ENCODE measurements at places on chromosomes 11 and 22.

DNA sequence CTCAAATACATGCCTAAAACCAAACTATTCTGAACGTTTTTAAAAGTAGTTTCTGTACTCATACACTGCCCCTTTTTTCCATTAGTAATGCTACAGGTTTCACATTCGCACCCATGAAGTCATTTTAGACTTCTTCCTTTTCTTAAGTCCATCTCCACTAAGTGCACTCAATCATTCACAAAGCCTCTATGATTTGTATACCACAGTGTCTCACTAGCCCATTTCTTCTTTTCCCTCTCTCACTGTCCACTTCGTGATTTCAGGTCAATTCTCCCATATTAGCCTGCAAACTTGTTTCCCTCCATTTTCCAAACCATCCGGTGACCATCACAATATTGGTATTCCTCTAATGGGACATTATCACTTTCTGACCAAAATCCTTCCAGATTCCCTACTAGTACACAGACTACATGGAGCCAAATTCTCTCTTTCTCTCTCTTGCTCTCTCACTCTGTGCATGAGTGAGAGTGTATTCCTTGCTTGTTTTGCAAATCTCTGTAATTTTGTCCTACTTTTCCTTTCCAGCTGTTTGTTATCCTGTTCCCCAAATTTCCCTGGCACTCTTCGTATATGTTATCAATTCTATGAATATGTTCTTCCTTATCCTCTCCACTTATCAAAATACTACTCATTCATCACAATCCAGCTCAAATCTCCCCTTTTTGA lies 3.4 kb upstream of the ZC3H12C start:
- no peak for DNase-seq

DNA sequence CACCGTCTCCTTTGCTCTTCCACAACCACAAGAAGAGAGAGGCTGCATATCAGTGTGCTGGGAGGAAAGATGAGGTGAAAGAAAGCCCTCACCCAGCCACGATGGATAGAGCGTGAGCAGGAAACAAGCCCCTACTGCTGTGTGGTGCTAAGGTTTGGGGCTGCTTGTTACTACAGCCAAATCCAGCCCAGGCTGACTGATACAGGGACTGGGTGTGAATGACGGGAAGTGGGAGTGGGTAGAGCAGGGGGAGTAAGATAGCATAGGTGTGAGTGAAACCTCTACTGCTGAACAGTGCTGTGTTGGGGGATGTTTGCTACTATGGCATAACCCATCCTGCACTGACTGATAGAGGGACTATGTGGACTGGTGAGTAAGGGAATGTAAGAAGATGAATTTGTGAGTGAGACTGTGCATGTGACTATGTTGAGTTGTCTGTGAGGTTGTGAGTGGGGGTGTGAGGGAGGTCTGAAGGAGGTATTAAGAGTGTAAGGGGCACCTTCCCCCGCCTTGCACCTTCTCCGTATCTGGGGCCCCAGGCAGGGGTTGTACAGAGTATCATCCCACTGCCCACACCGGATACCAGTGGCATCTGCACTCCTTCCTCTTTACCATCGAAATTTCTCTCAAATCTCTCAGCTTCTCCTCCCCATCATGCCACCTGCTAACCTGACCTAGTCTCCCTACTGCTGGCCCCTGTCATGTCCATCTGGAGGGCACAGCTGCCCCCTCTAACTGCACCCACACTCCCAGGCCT lies 91.5 kb downstream of the MN1 start:
- DNase-seq = no peak

- DNase-seq = no peak
These were observed 30.6 kb upstream of the DRD2 start for GRCh38 chr11:113505541-113506375.

DNA sequence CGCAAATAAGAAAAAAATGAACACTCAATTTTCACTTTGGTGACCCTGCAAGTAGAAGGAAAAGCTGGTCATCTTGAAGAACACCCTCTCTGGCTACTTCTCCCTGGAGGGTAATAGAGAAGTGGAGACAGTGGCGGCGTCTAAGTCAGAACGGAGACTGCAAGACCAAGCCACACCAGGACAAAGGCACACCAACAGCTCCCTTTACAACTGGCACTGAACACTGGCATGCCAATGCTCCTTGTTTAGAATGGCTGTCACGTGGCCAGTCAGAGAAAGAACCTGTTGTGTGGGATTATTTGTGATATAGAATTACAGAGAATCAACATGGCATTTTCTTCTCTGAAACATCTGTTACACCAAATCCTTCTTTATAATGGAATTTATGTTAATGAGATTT lies 61.3 kb upstream of the YPEL1 start:
- no peak for DNase-seq

DNA sequence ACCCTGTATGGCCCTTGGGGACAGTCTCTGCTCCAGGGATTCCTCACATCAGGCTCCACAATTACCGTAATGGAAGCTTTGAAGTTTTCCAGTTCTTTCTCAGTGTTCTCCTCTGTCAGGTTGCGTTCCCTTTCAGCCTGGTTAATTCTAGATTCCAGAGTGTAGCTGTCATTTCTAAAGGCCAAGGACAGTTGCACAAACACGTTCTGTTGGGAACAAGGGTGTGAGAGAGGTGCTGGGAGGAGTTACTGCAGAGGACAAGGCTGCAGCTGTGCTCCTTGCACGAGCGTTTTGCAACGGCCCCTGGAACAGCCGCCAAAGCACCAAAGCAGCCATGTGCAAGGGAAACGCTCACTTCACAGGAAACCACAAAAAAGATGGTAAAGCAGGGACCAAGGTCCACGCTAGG lies 35.9 kb upstream of the LYVE1 start:
- DNase-seq = no peak

DNA sequence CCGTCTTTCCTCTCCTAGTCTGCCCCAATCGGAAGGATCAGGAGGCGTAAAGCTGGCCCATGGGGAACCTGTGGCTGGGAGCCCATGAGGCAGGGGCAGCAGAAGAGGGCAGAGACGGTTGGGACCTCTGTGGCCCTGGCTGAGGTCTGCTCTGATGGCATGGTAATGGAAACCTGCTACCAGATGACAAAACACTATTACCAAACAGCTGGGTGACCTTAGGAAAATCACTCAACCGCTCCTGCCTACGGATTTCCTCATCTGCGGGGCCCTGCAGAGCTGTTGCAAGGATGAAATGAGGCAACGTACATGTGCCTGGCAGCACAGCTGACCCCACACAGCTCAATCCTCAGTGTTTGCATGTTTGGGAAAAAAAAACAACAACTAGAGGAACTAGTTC lies 4.6 kb downstream of the AP5B1 start:
- DNase-seq = no peak

DNA sequence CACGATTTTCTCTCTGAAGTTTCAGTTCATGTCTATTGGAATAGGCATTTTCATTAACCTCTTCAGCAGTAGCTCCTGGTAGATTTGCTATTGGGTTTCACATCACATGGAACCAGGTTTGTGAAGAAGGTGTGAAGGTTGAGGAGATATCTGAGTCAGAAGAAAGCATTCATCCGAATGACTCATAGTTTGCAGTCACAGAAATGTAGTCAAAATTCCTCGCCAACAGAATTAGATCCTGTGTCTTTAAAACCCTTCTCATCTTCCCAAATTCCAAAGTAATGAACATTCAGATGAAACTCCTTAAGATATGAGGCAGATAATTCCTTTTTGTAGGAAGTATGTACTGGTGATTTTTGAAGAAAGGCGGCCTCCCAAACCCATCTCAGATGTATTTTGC lies 125.0 kb upstream of the LARGE1 start:
- no peak for DNase-seq

GRCh38 chr11:75371949-75372876 lies 20.8 kb upstream of the ARRB1 start:
- no peak for DNase-seq

All from activated CD4-positive, alpha-beta T cell treated with anti-CD3 and anti-CD28 coated beads for 48 hours (primary cell).